Activated CD4-positive, CD25-positive, alpha-beta regulatory T cell treated with anti-CD3 and anti-CD28 coated beads, Interleukin-2, amount 50 U/mL, for 16 hours (primary cell): ENCODE measurements at places on chromosomes 5 and 9.

GRCh38 chr9:18857769-18858168 is 175.2 kb downstream of the SAXO1 start:
- DNase-seq, result no peak

DNA sequence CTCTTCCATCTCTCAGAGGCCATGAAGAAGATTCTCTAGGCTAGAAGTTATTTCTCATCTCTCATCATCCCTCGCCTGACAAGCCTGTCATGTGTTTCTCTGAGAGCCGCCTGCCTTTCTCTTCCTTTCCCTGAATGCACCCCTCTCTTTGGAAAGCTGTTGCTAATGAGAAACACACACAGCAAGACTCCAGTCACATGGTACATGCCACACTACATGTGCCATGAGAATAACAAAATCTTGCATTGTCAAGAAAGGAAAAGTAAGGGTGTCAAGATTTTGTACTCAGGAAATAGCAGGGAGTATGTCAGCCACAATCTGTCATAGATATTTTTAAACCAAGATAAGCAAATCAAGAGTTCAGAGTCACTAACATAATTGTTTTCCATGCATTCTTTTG is 8.9 kb downstream of the AGXT2 start:
- DNase-seq, result no peak

GRCh38 chr9:100505564-100506159 is 32.7 kb downstream of the TMEFF1 start:
- peak; percentile 14 for DNase-seq

DNA sequence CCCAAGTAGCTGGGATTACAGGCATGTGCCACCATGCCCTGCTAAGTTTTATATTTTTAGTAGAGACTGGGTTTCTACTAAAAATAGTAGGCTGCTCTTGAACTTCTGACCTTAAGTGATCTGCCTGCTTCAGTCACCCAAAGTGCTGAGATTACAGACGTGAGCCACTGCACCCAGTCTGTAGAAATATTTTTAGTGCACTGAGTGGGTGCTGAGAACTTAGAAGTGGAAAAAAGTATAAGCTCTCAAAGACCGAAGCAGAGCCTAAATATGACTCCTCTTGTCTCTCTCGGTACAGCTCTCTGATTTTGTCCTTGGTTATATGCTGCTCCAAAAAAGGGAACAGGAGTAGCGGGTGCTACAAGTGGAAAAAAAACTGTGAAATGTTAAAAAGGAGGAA is 353.8 kb upstream of the IZUMO3 start:
- no peak for DNase-seq

DNA sequence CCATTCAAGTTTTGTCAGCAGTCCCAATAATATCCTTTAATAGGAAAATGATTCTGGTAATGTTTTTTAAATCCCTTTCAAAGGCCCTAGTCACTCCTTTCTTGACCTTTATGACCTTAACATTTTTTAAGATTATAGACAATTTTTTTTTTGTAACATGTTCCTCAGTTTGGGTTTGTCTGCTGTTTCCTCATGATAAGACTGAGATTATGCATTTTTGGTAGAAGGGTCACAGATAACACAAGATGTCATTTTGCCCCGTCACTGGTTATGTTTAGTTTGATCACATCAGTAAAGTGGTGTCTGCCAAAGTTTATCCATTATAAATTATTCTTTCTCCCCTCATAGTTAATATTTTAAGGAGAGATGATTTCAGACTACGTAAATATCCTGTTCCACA is 16.0 kb upstream of the PTPDC1 start:
- no peak for DNase-seq

- DNase-seq, result peak; percentile 15
Observed at GRCh38 chr9:35826071-35826701, 2.3 kb downstream of the FAM221B start.

- no peak for DNase-seq
Observed at GRCh38 chr9:33820231-33820745, 3.3 kb downstream of the UBE2R2 start.

- no peak for DNase-seq
Observed at GRCh38 chr9:119588874-119589744, 219.9 kb upstream of the BRINP1 start.

DNA sequence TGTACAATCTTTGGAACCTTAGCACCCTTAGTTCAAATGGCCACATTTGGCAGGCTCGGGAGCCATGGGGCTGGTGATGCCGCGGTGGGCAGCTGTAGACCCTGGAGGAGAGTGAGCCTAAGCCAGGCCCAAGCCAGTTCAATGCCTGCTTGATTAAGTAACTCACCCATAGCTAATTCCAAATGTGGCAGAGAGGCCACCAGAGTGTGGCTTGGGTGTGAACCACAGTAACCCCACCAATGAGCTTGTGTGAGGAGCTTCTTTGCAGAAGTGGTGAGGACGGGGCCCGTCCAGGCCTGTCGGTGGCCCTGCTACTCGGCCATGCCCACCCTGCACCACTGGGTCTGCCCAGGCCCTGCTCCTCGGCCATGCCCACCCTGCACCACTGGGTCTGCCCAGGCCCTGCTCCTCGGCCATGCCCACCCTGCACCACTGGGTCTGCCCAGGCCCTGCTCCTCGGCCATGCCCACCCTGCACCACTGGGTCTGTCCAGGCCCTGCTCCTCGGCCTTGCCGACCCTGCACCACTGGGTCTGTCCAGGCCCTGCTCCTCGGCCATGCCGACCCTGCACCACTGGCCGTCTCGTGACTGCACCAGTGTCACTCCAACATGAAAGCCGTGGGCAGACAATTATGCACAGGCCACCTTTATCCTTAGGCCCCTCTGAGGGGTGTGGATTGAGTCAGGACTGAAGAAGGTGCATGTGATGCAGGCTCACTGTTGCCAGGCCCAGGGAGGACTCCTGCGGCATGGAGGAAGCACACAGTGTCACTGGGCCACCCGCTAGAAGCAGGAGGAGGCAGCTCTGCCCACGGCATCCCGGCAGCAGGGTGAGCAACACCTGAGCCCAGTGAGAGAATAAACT is 75.4 kb downstream of the MRPL36 start:
- no peak for DNase-seq

DNA sequence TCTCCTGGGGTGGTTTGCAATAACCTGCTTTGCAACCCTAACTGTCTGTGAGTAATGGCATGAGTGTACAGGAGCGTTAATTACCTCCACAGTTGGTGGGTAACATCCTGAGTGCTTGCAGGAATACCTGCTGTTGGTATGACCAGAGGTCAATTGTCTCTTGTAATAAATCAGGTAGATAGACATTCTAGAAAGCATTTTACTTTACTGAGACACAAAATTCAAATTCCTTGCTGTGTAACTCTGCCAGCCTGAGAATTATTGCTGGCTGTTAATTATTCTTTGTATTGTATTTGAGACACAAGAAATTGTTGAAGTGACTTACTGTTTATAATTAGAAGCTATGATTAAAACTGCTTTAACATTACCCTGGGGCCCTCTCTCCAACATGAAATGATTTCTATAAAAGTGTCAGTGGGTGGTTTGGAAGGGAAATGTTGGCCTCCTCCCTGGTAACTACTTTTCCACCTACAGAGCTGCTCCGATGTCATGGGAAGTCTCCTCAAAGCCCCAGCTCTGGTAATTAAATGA is 150.8 kb upstream of the ADCY2 start:
- DNase-seq, result no peak

GRCh38 chr5:116379306-116379705 is 195.3 kb downstream of the SEMA6A start:
- no peak for DNase-seq

- DNase-seq, result peak; percentile 39
Observed at GRCh38 chr5:132426525-132427138, 57.1 kb downstream of the SLC22A5 start.

DNA sequence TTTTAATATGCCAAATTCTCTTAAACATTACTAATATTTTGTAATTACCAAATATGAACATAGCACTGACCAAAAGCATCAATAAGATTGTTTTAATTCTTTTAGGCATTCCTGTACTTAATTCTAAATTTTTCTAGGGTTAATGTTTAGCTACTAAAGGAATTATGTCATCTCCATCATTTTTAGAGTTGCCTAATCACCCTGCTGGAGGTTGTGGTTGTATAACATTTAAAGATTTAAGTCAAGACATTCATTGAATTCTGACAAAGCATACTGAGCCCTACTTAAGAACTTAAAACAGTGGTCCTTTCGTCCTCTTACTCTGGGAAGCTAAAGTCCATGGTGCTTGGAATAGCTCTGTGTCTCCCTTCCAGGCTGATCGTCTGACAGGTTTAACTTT is 28.1 kb upstream of the DAB2 start:
- no peak for DNase-seq

DNA sequence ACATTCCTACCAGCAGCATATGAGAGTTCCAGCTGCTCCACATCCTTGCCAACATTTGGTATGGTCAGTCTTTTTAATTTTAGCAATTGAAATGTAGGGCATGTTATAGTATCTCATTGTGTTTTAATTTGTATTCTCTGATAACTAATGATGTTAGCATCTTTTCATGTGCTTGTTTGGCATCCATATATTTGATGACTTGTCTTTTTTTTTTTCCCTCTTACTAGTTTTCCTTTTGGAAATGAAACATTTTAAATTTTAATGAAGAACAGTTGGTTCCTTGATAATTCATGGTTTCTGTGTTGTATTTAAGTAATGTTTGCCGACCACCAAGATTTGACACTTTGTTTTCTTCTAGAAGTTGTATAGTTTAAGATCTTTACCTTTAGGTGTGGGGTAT is 8.8 kb downstream of the OGN start:
- no peak for DNase-seq

- no peak for DNase-seq
Observed at GRCh38 chr9:129403779-129404620, 216.9 kb downstream of the C9orf50 start.

DNA sequence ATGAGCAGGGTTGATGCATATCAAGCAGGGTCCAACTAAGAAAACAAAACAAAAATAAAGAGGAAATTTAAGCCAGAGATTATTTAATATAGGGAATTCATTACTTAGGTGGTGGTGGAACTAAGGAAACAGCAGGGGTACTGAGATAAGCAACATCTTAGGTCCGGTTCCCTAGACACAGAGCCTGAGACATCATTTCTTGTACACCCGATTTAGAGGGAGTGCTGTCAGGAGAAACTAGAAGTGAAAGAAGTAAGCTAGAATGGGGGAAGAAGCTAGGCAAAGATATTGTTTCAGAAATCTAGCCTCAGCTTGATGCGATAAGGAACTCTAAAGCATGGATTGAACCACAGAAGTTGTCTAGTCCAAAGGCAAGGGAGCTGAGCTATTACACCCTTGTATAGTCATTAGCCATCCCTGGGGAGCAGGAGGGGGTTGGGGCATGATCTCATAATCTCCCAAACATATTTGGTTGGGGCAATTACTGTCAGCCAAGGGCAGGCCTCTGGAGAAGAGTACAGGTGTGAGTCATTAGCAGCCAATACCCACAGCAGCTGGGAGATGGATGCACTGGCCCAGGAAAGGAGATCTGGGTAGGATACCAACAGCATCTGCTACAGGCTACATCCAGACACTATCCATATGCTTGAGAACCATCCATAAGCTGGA is 194.5 kb downstream of the ARL15 start:
- no peak for DNase-seq

DNA sequence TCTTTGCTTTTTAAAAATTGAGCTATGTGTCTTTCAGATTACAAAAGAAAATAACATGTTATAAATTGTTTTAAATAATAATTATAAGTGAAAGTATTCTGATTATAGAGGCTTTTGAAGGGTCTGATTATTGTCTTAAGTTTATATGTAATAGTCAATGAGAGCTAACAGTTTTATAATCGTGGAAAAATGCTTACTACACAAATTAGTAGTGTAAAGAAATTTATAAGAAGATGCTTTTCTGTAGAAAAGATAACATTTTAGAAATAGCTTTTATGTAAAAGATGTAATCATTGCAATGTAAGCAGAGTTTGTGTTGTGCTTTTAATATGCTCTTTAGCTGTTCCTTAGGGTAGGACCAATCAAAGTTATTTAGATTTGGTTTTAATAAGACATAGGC is 18.6 kb downstream of the RBM27 start:
- DNase-seq, result no peak
